ENCODE measurements at places on chromosomes 7 and 10.

DNA sequence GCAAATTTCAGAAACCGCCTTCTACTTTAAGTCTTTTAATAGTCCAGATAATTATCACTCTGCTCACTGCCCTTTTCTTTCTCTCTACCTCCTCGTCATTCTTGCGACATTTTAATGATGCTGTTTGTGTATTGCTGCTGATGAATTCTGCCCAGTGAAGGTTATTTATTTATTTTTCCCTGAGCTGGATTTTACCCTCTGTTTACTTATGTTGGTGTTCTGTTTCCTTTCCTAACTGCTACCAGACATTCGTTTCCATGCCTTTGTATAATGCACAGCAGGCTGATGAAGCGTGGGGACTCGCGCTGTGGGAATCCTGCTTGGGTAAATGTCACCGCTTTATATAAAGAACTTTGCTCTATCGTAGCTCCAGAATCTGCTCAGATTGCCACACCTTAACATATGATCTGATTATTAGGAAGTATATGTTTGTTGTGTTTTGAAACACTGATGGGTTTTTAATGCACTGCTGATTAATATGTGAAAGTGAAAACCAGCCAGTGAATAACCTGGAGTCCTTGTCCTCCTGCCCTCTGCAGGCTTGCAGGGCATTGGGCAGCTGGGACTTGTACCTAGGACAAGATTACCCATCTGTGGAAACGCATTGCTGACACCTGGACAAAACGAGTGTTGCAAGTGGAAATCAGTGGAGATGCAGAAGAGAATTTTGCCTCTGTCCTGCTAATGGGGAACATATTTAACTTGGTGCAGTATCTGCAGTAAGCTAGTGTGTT lies 291.5 kb downstream of the SDK1 start:
- no peak for DNase-seq

- no peak for DNase-seq
These were observed 200.3 kb downstream of the PRPF18 start for GRCh38 chr10:13787015-13787421.

DNA sequence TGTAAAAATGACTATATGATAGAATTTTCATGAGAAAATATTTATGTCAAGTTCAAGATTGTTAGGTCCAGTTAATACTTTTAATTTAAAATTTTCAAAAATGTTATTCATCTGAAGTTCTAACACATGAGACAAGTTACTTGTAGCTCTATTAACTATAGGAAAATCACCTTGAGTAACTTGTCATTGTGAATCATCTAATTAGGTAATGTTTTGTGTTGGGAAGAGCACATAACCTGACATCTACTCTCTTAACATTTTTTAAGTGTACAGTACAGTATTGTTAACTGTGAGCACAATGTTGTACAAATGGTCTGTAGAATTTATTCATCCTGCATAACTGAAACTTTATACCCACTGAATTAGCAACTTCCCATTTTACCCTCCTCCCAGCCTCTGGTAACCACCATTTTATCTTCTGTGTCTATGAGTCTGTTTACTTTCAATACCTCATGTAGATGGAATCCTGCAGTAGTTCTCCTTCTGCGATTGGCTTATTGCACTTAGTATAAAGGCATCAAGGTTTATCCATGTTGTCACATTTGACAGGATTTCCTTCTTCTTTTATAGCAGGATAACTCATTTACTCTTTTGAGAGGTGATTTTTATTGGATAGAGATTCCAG lies 54.6 kb downstream of the ARL4A start:
- DNase-seq, result peak; percentile 20

DNA sequence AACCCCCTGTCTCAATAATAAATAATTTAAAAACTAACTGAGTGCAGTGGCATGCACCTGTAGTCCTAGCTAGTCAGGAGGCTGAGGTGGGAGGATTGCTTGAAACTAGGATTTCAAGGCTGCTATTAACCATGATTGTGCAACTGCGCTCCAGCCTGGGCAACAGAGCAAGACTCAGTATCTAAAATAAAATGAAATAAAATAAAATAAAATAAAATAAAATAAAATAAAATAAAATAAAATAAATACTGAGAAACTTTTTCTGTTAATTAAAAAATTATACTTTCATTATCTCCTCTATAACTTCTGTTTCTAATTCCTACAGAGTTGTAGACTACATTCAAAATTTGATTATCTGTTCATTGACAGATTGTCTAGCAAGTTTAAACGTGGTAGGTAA lies 999.4 kb downstream of the ANKRD7 start:
- DNase-seq, result no peak

DNA sequence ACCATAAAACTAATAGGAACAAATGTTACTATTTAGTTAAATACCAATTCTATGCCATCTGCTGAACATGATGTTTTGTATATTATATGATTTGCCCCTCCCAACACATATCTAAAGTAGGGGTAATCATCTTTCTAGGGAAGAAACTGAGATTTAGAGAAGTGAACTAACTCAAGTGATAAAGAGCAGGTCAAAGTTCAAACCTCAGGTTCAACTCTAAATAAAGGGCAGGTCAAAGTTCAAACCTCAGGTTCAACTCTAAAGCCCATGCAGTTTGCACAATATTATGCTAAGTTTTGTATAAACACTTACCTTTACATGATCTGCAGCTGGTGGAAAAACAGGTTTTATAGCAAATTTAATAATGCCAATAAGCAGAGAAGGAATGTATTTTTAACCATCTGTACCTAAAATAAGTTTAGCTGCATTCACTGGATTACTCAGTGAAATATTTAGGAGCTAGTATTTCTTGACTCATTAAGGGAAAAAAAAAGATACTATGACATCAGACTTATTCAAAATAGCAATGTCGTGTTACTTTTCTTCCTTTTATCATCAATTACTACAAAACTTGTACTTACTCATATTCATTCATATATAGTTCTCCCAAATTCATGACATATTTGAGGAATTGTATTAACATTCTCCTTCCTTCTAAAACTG lies 1194.3 kb upstream of the CELF2 start:
- DNase-seq, result no peak

DNA sequence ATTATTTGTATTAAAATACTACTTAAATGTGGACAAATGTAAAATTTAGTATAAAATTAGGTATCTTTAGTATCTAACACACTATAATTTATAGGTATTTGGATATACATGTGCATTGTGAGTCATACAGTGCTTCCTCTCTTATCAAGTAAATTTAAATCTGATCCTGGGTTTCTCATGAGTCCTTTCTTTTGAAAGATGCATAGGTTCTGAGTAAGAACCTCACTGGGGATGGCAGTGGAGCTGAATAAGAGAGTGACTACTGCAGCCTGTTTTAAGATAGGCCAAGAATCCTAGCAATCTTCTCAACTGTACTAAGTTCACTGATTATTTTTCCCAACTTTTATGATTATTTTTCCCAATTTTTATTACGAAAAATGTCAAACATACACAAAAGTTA lies 16.2 kb downstream of the CEP55 start:
- DNase-seq, result no peak

DNA sequence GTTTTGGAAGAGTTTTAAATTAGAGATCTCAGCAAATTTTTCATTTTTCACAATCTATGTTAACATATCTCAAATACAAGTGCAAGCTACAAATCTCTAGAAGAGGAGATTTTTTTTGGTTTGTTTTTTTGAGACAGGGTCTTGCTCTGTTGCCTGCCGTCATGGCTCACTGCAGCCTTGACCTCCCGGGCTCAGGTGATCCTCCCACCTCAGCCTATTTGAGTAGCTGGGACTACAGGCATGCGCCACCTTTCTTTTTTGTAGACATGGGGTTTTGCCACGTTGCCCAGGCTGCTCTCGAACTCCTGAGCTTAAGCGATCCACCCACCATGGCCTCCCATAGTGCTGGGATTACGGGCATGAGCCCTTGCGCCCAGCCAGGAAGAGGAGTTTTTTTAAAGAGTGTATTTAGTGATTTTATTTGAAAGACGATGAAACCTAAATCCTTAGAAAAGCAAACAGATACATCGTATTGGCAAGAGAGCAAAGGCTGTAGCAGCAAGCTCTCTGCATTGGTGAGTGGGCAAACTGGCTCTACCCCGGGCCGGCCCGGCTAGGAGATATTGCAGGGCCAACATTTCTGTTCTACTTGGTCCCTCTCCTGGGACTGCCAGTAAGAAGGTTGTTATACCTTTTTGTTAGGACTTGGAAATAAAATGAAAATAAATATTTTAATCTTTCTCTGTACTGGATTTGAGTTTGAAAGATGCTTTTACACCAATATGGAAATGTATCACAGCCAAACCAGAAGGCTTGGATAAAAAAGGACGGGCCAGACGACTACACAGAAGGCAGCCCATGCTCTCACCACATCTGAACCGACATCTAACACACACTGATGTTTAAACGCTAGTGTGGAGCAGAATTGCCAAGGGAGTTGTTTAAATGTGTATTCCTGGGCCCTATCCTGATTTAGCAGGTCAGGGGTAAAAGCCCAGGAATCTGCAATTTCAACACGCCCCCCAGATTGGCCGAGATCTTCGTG lies 49.6 kb upstream of the RHEB start:
- DNase-seq, result no peak

DNA sequence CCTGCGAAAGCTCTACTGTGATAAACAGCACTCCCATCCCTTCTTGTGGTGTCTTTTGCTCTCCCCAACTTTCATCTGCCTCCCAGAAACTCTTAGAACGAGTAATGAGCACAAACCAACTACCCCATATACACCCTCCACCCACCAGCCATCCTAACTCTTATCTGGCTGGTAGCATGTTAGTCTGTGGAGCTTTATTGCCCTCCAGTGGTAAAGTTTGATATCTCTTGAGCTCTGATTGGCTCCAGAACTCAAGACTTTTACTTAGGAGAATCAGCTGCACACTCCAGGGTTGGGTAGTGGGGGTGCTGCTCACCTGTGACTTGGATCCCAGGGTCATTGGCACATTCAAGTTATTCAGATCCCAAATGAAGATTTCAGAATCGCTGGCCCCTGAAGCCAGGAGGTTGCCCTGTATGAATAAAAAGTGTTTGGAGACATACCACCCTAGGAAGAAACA lies 10.9 kb downstream of the SEC31B start:
- peak; percentile 57 for DNase-seq

GRCh38 chr10:35378541-35379210 lies 42.4 kb downstream of the CCNY start:
- DNase-seq, result no peak

DNA sequence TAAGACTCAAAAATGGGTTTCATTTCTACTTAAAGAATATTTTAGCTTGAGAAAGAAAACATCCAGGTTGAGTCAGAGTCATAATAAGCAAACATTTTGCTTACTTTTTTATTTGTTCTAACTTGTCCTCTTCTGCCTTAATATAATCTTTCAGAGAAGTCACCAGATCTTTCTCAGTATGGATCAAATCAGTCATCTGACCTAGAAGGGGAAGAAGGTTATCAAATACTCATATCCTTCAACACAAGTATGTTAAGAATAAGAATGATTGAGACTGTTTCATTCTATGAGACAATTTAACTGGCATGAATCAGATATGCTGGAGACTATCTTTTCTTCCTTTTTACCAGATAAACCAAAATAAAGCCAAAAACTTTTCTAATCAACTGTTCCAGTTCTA lies 23.0 kb downstream of the P4HA1 start:
- DNase-seq, result no peak

DNA sequence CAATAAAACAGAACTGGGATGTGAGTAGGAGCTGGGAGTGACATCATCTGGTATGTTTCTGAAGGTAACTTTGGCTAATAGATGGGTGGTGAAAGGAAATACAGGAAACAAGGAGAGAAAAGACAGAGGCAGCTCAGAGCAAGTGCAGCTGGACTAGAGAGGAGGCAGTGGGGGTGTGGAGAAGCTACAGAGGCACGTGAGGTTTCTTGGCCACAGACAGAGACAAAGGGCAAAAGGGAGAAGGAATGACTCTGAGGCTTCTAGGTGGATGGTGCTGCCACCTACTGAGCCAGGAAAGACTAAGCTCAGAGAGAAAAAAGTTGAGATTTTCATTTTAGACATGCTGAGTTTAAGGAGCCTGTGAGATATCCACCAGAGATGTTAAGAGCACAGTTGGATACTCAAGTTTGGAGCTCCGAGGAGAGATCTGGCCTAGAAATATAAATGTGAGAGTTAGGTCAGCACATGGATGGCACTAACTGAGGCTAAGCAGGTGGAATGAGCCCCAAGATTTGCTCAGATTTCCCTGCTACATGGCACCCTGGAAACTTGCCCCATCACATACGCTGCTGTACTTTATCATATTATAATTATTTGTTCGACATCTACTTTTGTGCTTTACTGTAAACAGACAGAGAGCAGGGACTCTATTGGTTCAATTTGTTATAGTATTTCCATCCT lies 293.0 kb upstream of the IMMP2L start:
- peak; percentile 81 for DNase-seq

DNA sequence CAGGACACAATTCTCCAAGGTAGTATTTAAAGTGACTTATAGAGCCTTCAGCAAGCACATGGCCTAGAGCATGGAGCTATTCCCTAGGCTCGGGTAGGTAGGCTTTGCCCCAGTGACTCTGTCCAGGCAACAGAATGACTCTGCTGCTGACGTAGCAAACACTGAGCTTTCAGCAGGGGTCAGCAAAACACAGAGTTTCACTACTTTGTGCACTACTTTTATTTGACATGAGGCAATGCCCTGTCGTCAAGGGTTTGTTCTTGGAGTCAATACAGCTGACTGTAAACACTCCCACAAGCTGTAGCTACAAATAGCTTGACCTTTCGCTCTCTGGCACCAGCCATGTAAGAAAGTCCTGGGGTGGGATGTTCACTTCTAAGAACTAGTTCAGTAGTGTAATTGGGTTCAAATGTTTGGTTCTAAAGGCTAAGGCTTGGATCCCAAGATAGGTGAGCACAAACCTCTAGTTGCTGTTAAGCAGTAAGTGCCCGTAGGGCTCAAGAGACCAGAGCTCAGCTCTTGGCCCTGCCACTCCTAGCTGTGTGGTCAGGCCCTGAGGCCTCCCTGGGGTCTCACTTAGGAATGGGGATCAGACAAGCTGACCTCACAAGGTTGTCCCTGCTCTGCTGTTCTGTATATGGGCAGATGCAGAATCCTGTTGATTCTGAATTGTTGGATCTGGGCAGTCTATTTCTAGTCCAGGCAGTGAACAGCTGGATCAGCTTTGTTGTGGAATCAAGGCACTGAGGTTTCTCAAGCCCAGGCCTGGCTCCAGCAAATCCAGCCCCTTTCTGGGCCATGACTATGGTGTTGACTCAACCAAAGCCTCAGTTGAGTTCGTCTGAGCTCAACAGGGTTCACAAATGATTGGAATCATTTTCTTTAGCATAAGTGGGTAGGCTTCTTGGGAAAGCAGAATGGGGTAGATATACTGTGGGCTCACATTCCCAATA lies 10.7 kb downstream of the NODAL start:
- peak; percentile 79 for DNase-seq

GRCh38 chr10:29557665-29558064 lies 77.1 kb downstream of the SVIL start:
- DNase-seq, result no peak
